Naive B cell (primary cell): ENCODE measurements at places on chromosomes 12 and 14. TPM values are rescaled to one million over a fixed set of nuclear protein-coding genes. Genes with fewer than 3 reads are reported as not detected.
A peak's percentile ranks its signal among the peaks of the same experiment; 100 is the strongest.

Gene CLEC4A
- polyA plus RNA-seq, result 43.1 TPM

- no peaks in the 10 kb centered on the region for H3K4me1 ChIP-seq
- DNase-seq, result no peak
- H3K36me3 ChIP-seq, result no peaks in the 10 kb centered on the region
- H3K27me3 ChIP-seq, result peaks cover 21% of the 10 kb centered on the region
- H3K4me3 ChIP-seq, result no peak overlapping the region
- H3K27ac ChIP-seq, result no peak overlapping the region
These were observed 16.2 kb downstream of the SLC17A8 start for GRCh38 chr12:100372853-100373640.

- H3K27ac ChIP-seq, result peak overlapping the region; percentile 33
- no peak for DNase-seq
- peaks cover 13% of the 10 kb centered on the region for H3K36me3 ChIP-seq
- H3K4me3 ChIP-seq, result peak overlapping the region; percentile 82
These were observed 124.3 kb downstream of the PPHLN1 start for GRCh38 chr12:42450248-42450647.

GRCh38 chr12:121530600-121531355, 50.0 kb downstream of the KDM2B start:
- H3K27me3 ChIP-seq, result no peaks in the 10 kb centered on the region
- H3K4me1 ChIP-seq, result peaks cover 64% of the 10 kb centered on the region
- DNase-seq, result peak; percentile 66
- peaks cover 10% of the 10 kb centered on the region for H3K36me3 ChIP-seq
- peak overlapping the region; percentile 80 for H3K4me3 ChIP-seq
- H3K27ac ChIP-seq, result peak overlapping the region; percentile 94

Gene MAP3K9
- polyA plus RNA-seq, result 8.1 TPM

DNA sequence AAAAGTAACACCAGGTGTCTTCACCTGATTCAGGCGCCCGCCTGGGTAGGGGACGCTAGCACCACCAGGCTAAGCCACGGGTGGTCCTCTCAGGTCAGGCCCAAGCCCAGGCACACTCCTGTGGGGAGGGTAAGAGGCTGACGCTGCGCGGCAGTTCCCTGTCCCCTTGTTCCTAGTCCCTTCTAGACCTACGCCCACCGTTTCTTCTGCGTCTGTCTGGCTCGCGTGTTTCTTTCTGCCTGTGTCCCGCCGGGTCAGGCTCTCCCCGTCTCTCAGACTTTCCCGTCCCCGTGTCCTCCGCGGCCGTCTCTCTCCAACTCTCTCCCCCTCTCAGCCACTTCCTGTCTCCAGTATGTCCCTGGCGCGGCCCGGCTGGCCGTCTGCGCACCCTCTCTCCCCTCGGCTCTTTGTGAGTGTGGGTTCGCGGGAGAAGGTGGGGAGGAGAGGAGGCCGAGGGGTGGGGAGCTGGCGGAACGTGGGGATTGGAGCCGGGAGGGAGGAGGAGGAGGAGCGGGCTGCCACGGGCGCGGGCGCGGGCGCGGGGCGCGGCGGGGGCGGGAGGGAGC, 3.1 kb upstream of the TNS2 start:
- H3K36me3 ChIP-seq, result no peaks in the 10 kb centered on the region
- peak; percentile 42 for DNase-seq
- peaks cover 16% of the 10 kb centered on the region for H3K4me1 ChIP-seq
- H3K4me3 ChIP-seq, result peak overlapping the region; percentile 97
